ENCODE measurements at places on chromosomes 6 and 20. TPM values are rescaled to one million over a fixed set of nuclear protein-coding genes. Genes with fewer than 3 reads are reported as not detected.

The SDC4 gene
- total RNA-seq, result 46.2 TPM

The NHLRC1 gene
- 2.9 TPM for total RNA-seq

The TGM2 gene
- 1,324 TPM for total RNA-seq

The BEND6 gene
- total RNA-seq, result 0.33 TPM

The SCAF8 gene
- 20.5 TPM for total RNA-seq

The ZNF831 gene
- total RNA-seq, result not detected

The RPP21 gene
- total RNA-seq, result 52.1 TPM
